Naive thymus-derived CD8-positive, alpha-beta T cell (primary cell): ENCODE measurements at places on chromosomes 5 and 9.

DNA sequence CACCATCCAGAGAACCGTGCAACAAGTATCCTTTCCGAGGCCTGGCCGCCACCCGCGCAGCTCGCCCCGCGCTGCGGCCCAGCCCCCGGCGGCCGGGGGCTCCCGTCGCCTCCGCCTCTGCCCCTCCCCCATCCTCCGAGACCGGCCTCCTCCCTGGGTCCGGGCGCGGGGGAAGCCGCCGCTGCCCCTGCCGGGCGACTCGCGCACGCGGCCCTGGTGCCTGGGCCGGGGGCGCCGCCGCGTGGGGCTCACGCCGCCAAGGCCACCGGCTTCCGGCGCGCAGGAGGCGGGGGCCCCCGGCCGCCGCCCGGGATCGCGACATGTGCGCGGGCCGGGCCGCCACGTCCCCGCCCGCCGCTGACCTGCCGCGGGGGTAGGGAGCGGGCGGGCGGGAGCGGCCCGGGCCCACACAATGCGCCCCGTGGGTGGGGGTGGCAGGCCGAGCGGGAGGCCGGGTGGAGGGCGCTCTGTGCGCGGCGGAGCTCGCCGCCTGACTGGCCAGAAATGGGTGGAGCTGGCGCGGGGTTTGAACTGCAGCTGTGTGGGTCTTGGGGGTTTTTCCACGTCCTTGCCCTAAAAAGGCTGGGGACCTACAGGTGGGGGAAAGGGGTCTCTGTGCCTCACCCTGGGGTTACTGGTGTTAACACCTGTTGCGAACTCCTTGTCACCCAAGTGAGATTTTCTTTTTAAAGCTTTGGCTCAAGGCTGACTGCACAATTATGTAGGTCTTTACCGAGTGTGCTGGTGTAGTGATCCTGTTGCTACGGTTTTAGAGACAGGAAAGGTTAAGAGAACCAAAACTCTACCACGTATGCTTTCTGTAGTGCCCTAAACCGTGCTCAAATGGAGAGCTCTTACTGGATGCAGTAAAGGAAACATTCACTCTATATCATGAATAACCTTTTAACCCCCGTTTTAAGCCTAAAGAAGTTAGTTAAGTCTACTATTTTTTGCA, 32.3 kb downstream of the TNPO1 start:
- DNase-seq: peak; percentile 45

DNA sequence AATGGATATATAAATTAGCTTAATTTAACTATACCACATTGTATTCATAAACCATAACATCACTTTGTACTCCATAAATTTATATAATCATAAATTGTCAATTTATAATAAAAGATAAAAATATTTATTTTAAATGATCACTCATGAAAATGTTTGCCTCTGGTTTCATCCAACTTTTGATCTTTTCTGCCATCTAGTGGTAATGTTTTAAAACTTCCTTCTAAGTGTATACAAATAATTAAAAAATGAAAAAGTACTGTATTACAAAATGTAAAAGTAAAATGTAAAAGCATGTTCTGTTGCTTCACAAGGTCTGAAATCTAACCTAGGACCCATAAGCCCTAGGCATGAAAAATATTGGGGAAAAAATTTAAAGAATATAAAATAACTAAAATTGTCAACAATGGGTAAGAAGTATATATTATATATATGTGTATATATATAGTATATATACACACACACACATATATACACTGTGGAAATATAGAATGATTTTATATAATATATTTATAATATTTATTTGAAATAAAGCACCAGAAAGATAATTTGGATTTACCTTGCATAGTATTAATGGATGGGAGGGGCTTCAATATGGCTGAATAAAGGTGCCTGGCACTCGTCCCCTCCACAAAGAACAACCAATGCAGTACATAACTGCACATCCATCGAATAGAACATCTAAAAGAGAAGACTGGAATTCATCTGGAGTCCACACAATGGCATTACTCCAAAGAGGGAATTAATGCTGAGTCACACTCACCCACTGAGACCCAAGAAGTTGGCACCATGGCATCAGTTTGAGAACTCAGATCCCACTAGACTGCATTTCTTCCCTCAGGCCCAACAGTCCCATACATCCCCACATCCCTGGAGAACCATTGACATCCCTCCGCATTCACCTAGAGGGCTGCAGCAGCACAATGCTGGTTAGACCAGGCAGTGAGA, 32.5 kb downstream of the ANXA1 start:
- no peak for DNase-seq

GRCh38 chr5:57243286-57244137, 69.7 kb downstream of the GPBP1 start:
- no peak for DNase-seq

DNA sequence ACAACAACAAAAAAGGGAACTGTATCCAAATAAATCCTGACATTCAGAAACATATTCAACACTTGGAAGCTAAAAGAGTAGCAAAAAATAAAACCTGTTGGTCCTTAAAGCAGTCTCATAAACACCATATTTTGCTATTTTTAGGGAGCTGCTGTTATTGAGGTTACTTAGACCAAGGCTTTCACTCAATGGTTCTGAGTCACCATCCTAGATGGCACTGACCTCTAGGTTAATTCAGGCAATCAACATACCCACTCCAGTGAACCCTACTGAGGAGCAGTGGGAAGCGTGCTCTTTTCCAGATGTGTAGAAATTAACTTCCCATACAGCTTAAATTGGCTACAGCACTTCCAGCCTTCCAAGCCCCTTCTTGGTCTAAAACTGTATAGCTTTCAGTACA, 5.2 kb downstream of the GNAQ start:
- no peak for DNase-seq

- DNase-seq: no peak
Measured at GRCh38 chr5:9834871-9835770, 205.0 kb upstream of the TAS2R1 start.

GRCh38 chr9:93346231-93347112, 105.0 kb upstream of the FAM120A start:
- DNase-seq: no peak

DNA sequence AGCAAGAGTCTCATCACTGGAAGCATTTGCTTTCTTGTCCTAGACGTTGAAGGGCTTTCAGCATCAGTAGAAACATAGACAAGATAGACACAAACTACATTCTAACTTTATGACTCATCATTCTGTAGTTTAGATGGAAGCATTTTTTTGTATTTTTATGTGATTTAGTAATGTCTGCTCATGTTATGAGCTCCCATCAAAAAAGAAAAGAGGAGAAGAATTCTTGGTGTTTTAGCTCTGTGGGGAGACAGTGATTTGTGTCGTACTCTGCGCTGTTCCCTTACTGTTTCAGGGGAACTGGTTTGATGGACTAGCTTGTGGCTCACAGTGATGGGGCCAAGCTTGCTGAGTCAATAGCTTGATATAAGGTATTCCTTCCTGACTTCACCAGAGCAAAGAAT, 159.2 kb upstream of the WWC1 start:
- no peak for DNase-seq

- DNase-seq: no peak
Measured at GRCh38 chr9:9045572-9045971, 1246.0 kb upstream of the DMAC1 start.

DNA sequence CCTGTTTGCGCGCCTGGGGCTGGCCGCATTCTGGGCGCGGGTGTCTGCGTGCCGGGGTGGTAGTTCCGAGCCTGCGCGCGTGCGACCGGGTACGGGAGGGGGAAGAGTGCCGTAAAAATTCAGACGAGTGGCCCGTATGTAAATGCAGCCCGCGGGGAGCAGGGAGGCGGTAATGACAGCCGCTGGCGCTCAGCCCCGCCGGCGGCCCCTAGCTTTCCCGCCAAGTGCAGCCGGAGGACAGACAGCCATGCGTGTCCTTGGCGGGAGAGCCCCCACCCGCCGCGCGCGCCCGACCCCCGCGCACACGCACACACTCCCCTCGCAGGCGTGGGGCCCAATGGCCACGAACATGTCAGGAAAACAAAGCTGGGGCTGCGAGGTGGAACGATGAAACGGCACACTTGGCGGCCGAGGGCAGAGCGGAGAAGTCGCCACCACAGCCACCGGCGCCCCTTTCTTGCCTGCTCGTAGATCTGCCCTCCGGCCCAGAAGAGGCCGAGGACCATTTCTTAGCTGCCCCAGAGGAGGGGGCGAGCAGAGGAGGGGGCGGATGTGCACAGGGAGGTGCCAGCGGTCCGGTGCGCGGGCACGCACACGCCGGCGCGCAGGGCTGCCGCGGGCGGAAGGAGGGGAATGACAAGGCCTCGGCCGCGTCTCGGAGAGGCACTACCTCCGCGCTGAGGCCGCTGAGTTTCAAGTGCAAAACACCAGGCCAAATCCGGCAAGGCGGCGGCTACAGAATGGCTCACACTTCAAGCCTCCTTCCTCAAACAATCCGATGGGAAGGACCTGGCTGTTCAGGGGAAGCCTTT, 208.4 kb downstream of the MEF2C start:
- no peak for DNase-seq

- DNase-seq: no peak
Measured at GRCh38 chr9:136584934-136585333, 39.1 kb upstream of the NOTCH1 start.

DNA sequence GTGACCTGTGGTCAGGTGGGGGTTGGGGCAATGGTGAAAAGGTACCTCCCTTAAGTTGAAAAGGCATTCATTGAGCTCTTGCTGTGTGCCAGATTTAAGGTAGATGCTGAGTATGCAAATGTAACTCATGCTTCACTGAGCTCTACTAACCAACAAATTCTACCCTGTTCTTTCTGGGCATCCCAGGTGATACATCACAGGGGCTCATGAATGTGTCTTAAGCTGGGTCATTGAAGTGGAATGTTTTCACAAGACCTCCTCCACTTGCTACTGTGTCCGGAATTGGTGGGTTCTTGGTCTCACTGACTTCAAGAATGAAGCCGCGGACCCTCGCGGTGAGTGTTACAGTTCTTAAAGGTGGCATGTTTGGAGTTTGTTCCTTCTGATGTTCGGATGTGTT, 362.8 kb upstream of the ZNF462 start:
- DNase-seq: no peak

DNA sequence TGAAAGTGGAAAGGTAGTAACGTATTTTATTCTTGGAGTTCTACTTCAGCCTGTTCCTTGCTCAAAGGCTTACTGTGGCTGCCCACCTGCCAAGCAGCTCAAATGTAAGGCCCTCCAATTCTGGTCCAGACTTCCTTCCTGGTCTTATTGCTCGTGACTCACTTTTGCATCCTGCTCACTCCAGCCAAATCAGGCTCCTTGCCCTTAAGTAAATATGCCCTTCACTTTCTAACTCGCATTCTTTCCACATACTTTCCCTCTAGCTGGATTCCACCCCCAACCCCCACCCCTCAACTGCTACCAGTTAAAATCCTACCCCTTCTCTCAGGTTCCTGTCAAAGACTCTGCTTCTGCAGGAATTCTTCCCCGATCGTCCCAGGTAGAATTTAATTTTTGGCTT, 96.6 kb downstream of the GALNT10 start:
- no peak for DNase-seq

- DNase-seq: peak; percentile 47
Measured at GRCh38 chr5:158812408-158812807, 287.3 kb downstream of the EBF1 start.

DNA sequence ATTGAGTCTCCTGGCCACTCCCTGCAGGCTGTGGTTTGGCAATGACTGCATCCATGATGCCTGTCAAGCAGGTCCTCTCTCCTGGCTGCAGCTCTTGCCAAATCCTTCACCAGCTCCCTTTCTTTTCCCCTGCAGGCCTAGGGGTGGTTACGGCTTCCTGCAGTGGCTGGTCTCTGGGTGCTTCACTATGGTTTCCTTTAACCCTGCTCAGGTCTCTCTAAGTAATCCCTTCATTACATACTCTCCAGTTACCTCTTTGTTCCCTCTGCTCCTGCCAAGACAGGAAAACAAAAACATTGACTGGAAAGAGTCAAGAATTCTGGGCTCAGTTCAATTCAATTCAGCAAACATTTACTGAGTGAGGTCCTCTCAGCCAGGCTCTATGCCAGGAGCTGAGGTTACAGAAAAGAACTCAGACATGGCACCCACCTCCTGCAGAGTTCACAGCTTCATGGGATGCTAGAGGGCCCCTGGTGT, 19.8 kb upstream of the PTPN3 start:
- no peak for DNase-seq

GRCh38 chr5:1882337-1883119, at the start of gene IRX4:
TSS of gene IRX4 (minus strand) at chr5:1882925. CDS start at chr5:1882647, 278 bp downstream.
- no peak for DNase-seq

GRCh38 chr5:164175083-164175482, 669.7 kb downstream of the MAT2B start:
- DNase-seq: no peak

DNA sequence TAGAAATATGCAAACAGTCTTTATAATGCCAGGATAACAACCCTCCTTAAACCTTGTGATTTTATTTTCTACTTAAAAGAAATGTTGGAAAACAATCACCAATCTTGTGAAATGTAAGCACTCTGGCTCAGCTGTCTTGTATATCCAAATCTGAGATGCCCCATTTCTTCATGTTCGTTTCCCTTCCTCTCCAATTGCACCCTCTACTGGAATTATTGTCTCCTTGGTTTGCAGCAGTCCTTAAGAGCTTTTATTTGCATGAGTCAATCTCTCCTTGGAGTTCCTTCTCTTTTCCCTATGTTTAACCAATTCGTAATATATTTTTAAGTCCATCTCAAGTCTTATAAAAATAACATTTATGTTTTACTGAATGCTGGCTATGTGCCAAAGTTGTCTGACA, 362.0 kb upstream of the CDH10 start:
- no peak for DNase-seq

DNA sequence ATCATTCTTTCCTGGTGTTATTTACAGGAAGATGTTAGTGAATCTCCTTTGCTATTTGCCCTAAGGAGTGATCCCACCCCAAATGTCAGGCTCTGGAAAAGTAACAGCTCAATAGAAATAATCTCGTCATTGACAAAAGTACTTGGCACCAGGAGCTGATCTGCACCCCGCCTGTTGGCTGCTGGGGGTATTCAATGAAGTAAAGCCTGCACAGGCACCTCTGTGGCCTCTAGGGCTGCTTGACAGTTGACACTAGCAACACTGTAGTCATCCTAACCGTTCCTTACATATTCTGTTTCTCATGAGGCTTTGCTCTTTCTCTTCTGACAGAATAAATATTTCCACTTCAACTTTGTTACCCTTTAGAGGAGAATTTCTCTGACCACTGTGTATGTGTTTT, 103.4 kb downstream of the DOCK2 start:
- DNase-seq: no peak

- no peak for DNase-seq
Measured at GRCh38 chr9:82101475-82101874, 112.9 kb downstream of the SPATA31D1 start.
